ENCODE measurements at places on chromosomes 1 and 21.

DNA sequence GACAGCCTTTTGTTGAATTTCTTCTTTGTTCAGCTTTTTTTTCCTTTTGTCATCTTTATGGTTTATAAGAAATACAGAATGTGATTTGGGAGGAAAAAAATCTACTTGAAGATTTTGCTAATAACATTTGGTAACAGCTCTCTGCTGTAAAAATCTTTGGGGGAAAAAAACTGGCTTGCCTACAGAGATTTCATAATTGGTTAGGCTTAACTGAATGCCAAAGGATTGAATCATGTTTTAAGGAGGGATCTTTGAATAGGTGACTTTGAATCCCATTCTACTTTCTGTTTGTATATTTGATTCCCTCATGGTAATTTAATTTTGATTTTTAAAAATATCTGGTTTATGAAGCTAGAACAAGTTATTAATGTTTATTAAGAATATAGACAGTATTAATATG is 3.2 kb downstream of the BTF3L4 start:
- no peak for DNase-seq

DNA sequence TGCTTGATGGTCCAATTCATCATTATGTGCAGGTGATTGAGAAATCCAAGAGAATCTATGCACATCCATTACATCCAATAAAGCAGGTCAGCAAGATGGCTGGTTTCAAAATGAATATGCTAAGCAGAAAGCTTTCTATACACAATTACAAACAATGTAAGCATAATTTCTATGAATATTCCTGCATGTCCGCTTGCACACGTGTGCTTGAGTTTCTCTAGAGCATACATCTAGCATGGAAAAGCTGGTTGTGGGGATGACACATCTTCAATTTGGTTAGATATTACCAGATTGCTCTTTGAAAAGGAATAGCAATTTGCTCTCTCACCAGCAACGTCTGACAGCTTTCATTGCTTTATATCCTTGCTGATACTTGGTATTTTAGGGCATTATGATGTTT is 160.4 kb upstream of the HMGB4 start:
- no peak for DNase-seq

- no peak for DNase-seq
These were observed 54.9 kb upstream of the CRB1 start for GRCh38 chr1:197213193-197213592.

GRCh38 chr1:174872615-174873058 is 127.1 kb upstream of the CACYBP start:
- DNase-seq: no peak

GRCh38 chr1:167404161-167404888 is 114.0 kb downstream of the CD247 start:
- no peak for DNase-seq

Measured in stimulated activated CD4-positive, alpha-beta T cell treated with anti-CD3 and anti-CD28 coated beads, TNF-alpha, amount 100 ng/mL, for 4 hours (primary cell).